Thymus (tissue), 14 donors: ENCODE measurements at places on chromosomes 1 and 21. TPM values are rescaled to one million over a fixed set of nuclear protein-coding genes. Genes with fewer than 3 reads are reported as not detected.

Gene MAP3K7CL
- total RNA-seq = 1.7 TPM

Gene LCA5L
- total RNA-seq = 1.6 TPM

Gene AMPD1
- total RNA-seq = 0.05 TPM

Gene HRNR
- total RNA-seq = under 0.01 TPM

Gene CFAP107
- total RNA-seq = not detected

Gene RAVER2
- 10.8 TPM for total RNA-seq

Gene NFASC
- 0.14 TPM for total RNA-seq

Gene CYP2J2
- 1.1 TPM for total RNA-seq

Gene CLCA2
- 0.42 TPM for total RNA-seq

Gene C1orf198
- 10.1 TPM for total RNA-seq

Gene S1PR1
- 17.1 TPM for total RNA-seq

Gene CAPN8
- total RNA-seq = 0.38 TPM

Gene PTPRU
- total RNA-seq = 5.5 TPM

Gene ZNF692
- total RNA-seq = 20.7 TPM

Gene FAM72D
- 4.3 TPM for total RNA-seq

Gene CYP4X1
- total RNA-seq = 0.38 TPM

Gene SUSD4
- 4.6 TPM for total RNA-seq

Gene S100A7A
- not detected for total RNA-seq

Gene C1orf50
- 4.0 TPM for total RNA-seq

Gene ACTA1
- total RNA-seq = 1.5 TPM

Gene FCGR3A
- total RNA-seq = 9.0 TPM

Gene ATAD3C
- total RNA-seq = 0.24 TPM

Gene CFHR3
- not detected for total RNA-seq

Gene RPE65
- 0.24 TPM for total RNA-seq

Gene GUCA2A
- total RNA-seq = 0.57 TPM

Gene TOMM40L
- 9.6 TPM for total RNA-seq

Gene PTPRC
- total RNA-seq = 490 TPM

Gene ZFP69
- total RNA-seq = 4.4 TPM

Gene NR1I3
- not detected for total RNA-seq

Gene HCRTR1
- total RNA-seq = not detected

Gene MATN1
- total RNA-seq = 0.14 TPM

Gene NEXN
- 0.52 TPM for total RNA-seq
